Activated naive CD4-positive, alpha-beta T cell treated with anti-CD3 and anti-CD28 coated beads, Interleukin-2, amount 50 U/mL, for 72 hours (primary cell): ENCODE measurements at places on chromosomes 13 and 19. TPM values are rescaled to one million over a fixed set of nuclear protein-coding genes. Genes with fewer than 3 reads are reported as not detected.

ZNF100 gene
- 20.7 TPM for total RNA-seq

GPR180 gene
- total RNA-seq = 7.5 TPM

ZNF568 gene
- 8.9 TPM for total RNA-seq

SELENOV gene
- total RNA-seq = not detected

KASH5 gene
- total RNA-seq = 0.95 TPM

BRME1 gene
- 5.1 TPM for total RNA-seq

FSD1 gene
- total RNA-seq = 15.3 TPM

GIPC3 gene
- total RNA-seq = 1.2 TPM

ZNF723 gene
- total RNA-seq = not detected

ZNF468 gene
- 16.2 TPM for total RNA-seq

SLC25A42 gene
- 19.2 TPM for total RNA-seq

KLK15 gene
- total RNA-seq = not detected

MBD3L3 gene
- total RNA-seq = not detected

RPL18A gene
- total RNA-seq = 3,707 TPM

SYNGR4 gene
- not detected for total RNA-seq

NFILZ gene
- total RNA-seq = not detected

ZNF554 gene
- 0.77 TPM for total RNA-seq

ATP4A gene
- total RNA-seq = not detected

SLITRK5 gene
- not detected for total RNA-seq

SYCN gene
- not detected for total RNA-seq

MED29 gene
- 23.6 TPM for total RNA-seq

GJB6 gene
- 1.3 TPM for total RNA-seq

ONECUT3 gene
- not detected for total RNA-seq

KLF12 gene
- total RNA-seq = 18.4 TPM

THSD8 gene
- total RNA-seq = 39.4 TPM

RFPL4AL1 gene
- not detected for total RNA-seq

HSPB6 gene
- 0.32 TPM for total RNA-seq
